ENCODE measurements at places on chromosomes 1 and 21.
A peak's percentile ranks its signal among the peaks of the same experiment; 100 is the strongest.

GRCh38 chr21:42513151-42513984 lies at the start of gene SLC37A1:
SLC37A1 (plus strand) TSS chr21:42513852; CDS start chr21:42518455, 4,603 bp downstream.
- peak; percentile 41 for DNase-seq

DNA sequence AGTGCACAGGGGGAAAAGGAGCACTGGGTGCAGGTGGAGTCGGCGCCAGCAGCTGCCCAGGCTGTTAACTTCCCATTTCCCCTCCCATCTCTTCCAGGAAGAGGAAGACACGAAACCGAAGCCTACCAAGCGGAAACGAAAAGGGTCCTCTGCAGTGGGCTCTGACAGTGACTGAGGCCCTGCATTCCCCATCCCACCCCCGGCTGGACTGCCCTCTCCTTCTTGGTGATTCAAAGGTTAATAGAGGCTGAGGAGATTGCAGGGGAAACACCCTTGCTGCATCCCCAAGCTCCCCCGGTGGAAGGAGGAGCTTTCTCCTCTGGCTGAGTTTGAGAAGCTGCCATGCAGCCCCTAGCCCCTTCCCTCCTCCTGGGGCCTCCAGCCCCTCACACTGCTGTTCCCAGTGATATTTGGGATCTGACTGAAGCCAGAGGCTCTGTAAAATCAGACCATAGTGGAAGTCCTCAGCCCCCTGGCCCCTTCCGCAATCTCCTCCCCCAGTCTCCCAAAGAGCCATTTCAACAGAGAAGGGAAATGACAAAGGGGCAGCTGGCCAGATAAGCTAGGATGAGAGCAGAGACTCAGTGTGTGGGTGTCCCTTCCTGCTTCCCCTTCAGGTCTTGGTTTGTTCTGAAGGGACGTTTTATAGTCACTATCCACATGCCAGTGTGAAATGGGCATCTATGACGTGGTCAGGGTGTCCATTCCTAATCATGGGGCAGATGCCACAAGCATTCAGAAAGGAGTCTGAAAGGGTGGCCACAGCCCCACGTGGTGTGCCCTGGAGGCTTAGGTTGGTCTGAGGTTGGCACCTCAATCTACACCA lies 1.9 kb upstream of the SLC27A3 start:
- DNase-seq = no peak

GRCh38 chr1:182974506-182975191 lies 21.7 kb upstream of the SHCBP1L start:
- DNase-seq = no peak

DNA sequence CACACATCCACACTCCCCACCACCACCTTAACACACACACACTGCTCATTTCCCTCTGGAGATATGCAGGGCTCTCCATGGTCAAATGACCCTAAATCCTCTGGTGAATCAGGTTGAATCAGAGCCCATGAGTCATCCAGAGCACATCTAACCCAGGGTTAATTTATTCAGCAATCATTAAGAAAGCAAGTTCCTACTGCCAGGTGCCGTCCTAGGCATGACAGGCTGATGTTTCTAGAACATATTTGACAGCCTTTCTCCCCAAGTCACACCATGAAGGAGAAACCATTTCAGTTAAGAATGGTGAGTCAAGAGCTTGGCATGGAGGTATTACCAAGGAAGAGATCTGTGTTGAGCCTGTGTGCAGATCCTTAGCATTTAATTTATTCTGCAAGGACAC lies 194.3 kb upstream of the CAMK1G start:
- no peak for DNase-seq

GRCh38 chr1:12009318-12009947 lies 9.9 kb upstream of the MIIP start:
- DNase-seq = no peak

All from NCI-H345 (cell line).